ENCODE measurements at places on chromosomes 7 and 10. TPM values are rescaled to one million over a fixed set of nuclear protein-coding genes. Genes with fewer than 3 reads are reported as not detected.

ADAM12 gene
- total RNA-seq: not detected

DNA sequence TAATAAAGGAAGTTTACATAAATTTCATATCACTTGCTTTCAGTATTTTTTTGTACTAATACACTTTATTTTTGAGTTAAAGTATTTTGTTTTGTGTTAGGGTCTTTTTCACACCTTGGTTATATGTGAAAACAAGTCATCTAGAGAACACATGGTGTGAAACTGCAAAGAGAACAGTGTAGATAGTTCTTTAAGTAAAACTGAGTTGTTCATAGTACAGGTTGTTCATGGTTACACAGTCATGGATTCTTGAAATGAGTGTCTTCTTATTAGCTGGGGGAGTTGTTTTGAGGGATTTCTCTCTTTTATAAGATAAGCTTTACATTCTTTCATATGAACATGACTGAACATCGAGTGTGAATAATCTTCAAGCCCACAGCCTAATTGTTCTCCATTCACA lies 244.2 kb downstream of the THSD7A start:
- no peak for DNase-seq

PLXDC2 gene
- 1.2 TPM for total RNA-seq

GRCh38 chr10:62451611-62451975 lies 77.4 kb downstream of the ZNF365 start:
- no peak for DNase-seq

- no peak for DNase-seq
These were observed 558.9 kb upstream of the MGMT start for GRCh38 chr10:128908099-128908498.

STEAP1B gene
- total RNA-seq: not detected

DNA sequence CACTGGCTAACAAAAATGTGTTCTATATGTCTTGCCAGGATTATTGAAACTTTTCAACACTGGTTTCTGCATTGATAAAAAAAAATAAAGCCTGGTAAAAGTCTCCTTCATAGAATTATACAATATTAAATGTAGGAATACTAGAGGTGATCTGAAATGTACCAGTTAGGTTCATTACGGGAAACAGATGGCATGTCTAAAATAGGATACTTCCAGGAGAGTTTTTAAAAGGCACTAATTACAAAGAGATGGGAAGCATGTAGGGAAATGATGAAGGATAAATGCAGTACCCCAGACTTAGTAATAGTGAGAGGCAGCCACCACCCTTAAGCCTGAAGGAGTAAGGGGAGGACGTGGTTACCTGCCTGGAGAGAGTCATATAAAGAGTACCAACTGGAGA lies 107.0 kb upstream of the NPSR1 start:
- DNase-seq: no peak

GRCh38 chr10:71337219-71337701 lies 18.2 kb downstream of the SLC29A3 start:
- DNase-seq: no peak

LRRD1 gene
- total RNA-seq: not detected

CUEDC2 gene
- 37.0 TPM for total RNA-seq

CHAT gene
- total RNA-seq: not detected

- no peak for DNase-seq
These were observed 10.1 kb downstream of the NUDT1 start for GRCh38 chr7:2251841-2252771.

DNA sequence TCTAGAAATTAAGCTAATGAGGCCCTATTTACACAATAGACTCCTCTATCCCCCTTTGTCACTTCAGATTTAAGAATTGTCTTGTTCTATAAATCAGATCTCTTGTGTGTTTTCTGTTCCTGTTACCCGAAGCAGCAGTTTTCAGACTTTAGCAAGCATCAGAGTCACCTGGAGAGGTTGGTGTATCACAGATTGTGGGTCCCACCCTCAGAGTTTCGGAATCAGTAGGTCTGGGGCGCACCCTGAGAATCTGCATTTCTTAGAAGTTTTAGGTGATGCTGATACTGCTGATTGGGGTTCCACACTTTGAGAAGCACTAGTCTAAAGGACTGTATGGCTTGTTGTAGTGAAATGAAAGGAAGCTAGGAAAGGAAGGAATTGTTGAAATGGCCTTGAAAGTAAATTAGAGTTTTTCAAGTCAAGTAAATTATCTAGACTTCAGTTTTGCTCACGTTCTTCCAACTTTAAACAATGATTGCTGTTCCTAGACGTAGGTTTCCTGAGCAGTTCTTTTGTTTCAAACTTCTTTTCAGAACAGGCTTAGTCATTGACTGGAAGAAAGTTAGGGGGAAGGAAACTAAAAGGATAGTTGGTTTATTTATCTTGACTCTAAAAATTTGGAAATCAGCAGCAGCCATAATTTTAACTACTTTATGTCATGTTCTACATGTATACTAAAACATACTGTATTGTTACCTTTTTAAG lies 15.7 kb downstream of the BPGM start:
- DNase-seq: no peak

GRCh38 chr7:1463676-1464223 lies 4.5 kb upstream of the MICALL2 start:
- DNase-seq: peak; percentile 31

DNA sequence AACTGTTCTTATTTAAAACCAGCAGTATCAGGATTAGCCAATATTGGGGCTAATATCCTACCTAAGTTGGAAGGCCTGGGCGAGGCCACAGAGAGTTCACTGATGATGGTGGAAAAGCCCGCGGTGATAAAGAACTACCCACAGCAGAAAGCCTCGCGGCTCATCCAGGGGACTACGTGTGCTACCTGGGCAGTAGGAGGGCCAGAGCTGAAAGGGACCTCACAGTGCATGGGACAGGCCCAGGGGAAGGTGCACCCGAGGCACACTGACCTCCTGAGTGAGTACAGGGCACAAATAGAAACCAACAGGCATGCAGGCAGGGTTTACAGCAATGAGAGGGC lies 1.4 kb downstream of the WDR86 start:
- no peak for DNase-seq

DNA sequence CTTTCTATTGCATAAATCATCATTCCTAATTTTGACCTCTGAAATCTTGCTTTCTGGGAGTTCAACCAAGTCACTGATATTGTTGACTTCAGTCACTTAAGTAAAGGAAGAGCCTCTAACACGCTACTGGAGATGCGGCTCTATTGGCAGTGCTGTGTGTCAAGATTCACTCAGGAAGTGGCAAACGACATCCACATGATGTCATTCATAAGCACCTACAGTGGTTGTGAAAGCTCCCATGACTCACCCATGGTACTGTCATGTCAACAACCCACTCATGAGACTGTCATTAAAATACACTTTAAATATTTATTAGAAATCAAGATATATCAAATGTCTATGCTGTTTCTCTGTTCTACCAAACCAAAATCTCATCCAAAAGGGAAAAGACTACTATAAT lies 52.5 kb upstream of the LHFPL3 start:
- no peak for DNase-seq

DNA sequence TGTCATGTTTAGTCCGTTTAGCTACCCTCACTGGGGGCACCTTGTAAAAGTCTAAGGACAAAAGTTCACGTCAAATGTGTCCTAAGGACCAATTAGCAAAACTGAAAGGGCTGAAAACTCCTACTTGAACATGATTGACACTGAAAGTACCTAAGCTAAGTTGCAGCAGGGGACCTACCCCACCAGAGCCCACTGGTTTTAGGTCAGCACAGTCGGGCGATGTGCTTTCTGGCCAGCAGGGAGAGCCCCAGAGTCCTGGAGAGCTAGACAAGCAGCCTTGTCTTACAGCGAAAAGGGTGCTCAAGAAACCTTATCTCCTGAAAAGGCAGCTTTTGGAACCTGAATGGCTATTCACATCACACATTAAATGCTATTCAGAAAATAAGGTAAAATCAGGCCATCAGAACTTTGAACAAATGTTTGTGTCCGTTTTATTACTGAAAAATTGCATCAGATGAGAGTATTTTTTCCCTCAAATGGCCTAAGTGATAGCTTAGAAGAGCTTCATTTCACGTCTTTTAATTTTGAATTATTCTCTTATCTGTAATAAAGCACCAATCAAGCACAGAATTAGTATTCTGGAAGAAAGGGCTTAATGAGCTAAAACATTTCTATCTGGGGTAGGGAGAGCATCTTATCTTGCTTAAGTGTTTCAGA lies 52.2 kb upstream of the MKI67 start:
- peak; percentile 17 for DNase-seq

GBX1 gene
- not detected for total RNA-seq

DNA sequence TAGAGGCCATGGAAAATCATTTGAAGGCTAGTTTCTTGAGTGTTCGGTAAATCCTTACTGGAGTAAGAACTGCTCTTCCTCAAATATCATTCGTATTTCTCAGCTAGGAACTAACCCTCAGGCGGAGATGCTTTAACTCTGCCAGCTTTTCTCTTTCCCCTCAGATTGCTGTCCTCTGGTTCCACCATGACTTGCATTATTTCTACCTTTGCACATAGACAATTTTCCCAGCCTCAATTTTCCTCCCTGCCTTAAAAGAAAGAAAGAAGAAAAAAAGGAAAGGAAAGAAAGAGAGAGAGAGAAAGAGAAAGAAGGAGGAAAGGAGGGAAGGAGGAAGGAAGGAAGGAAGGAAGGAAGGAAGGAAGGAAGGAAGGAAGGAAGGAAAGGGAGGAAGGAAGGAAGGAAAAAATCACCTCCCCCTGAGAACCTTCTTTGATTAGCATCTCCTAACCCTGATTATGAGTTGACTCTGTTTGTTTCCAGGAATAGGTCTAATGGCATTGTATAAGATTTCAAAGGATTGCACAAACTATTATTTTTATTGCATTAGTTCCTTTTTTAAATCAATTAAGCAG lies 123.3 kb upstream of the FAM204A start:
- DNase-seq: no peak

DNA sequence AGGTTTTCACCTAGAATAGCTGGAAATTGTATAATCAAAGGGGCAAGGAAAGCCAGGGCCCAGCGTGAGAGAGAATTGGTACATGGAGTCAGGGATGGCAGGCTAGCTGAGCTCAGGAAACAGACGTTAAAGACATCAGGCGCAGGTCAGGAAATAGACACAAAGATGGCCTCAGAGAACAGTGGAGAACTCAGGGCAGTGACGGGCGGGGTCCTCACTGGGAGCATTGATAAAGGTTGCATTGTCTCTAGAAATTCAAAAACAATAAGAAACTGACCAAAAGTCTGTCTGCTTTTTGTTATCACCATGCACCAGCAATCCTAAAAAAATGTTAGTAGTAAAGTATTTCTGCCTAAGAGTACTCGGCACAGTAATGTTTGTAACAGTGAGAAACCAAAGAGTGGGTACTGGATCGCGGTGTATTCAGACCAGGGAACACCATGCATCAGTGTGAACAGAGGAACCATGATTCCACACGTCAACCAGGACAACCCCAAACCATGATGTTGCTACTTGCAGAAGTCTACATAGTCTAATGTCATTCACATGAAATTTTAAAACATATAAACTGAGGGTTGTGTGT lies 81.9 kb upstream of the AUTS2 start:
- no peak for DNase-seq

DNA sequence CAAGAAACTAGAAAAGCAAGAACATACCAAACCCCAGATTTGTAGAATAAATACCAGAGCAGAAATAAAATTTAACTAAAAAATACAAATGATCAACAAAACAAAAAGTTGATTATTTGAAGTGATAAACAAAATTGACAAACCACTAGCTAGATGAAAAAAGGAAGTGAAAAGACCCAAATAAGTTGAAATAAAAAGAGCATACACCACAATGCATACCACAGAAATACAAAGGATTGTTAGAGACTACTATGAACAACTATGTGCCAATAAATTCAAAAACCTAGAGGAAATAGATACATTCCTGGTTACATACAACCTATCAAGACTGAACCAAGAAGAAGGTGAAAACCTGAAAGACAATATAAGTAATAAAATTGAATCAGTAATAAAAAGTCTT lies 333.4 kb downstream of the SH2D4B start:
- DNase-seq: no peak

CRPPA gene
- total RNA-seq: 2.5 TPM

STN1 gene
- 20.0 TPM for total RNA-seq

- peak; percentile 42 for DNase-seq
These were observed 71.3 kb downstream of the TACC2 start for GRCh38 chr10:122060250-122060649.

ASB4 gene
- 0.08 TPM for total RNA-seq

- DNase-seq: no peak
These were observed 344.0 kb downstream of the REEP3 start for GRCh38 chr10:63865210-63865609.

SPDYE16 gene
- 0.15 TPM for total RNA-seq

GRCh38 chr7:42661312-42661711 lies 250.6 kb downstream of the C7orf25 start:
- DNase-seq: no peak

- DNase-seq: no peak
These were observed 31.4 kb upstream of the SVIL start for GRCh38 chr10:29666201-29666600.

NKX1-2 gene
- not detected for total RNA-seq

DNA sequence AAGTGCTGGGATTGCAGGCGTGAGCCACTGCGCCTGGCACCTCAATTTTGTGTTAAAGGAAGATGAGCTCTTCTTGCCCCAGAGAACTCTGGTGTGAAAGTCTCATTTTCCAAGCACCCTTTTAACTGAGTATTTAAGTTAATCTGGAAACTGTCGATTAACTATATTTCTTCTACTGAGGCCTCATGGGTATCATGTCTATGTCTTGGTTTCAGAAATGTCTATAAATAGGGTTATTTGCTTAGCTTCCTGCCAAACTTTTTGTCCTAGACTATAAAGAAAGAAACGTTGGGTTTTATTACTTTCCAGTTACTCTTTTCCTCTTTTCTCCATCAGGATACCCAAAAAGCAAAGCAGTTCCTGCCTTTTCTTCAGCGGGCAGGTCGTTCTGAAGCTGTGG lies 102.4 kb downstream of the LRRC4 start:
- no peak for DNase-seq

POM121C gene
- 15.6 TPM for total RNA-seq

SPDYE1 gene
- total RNA-seq: not detected

GRCh38 chr7:23020742-23021401 lies 6.9 kb upstream of the HYCC1 start:
- DNase-seq: no peak

DNA sequence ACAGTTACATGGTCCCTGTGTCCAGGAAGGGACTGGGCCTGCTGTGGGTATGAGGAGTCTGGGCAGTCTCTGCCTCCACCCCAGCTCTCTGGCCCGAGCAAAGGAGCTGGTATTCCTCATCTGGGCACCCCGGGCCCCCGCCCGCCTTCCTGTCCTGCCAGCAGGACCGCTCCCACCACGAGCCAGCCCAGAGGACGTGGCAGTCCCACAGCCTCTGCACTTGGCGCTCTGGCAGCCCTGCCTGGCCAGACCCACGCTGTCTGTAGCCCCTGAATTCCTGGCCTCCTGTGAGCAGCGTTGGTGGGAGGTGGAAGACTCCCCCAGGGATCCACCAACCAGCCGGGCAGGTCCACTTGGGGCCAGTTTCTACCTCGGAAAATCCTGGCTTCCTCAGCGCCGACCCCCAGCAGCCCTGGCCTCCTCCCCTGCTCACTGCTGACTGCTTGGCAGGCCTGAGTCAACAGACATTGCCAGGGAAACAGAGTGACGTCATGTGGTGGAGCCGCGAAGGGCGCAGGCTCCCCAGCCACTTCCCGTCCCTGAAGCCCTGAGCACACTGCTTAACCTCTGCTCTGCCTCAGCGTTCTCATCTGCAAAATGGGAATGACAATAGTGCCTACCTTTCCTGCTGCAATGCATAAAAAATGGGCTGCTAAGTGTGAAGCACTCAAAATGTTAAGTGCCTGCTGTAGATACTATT lies 21.6 kb upstream of the LIMK1 start:
- peak; percentile 86 for DNase-seq
